Ascending aorta (tissue), 2 donors: ENCODE measurements at places on chromosomes 6 and 20.

DNA sequence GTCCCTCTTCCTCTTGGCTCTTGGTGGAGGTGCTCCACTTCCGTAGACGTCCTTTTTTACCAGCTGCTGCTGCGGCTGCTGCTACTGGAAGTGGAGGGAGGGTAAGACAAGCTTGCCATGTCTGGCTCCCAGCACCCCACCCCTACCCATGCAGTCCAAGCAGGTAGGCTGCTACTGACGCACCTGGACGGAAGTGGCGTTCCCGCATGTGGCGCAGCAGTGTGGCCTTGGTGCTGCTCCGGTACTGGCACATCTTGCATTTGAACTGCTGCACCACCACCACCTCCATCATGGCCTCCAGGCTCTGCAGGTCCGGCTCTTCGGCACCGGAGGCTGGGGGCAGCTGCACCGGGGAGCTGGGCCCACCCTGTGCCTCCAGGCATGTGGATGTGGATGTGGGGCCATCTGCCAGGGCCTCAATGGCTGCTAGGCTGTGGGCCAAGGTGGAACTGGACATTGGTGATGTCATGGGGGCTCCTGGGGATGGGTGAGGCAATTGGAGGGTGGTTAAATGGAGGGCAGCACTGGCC lies 4.4 kb downstream of the ZNF335 start:
- no peak for DNase-seq

DNA sequence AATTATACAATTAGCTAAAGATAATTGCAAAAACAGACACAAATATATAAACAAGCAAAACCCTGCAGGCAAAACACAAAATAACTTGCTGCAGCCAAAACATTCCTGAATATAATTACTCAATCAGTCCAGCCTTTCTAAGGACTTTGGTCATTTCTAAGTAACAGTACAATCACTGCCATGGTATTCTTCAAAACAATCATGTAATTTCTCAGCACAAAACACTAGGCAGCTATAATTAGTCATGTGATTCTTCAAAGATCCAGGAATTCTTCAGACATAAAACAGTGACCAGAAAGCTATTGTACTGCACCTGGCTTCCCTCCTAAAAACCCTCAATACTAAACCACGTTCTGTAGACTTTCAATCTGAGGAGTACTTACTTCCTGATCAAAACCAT lies 881.1 kb downstream of the EPHA7 start:
- no peak for DNase-seq

DNA sequence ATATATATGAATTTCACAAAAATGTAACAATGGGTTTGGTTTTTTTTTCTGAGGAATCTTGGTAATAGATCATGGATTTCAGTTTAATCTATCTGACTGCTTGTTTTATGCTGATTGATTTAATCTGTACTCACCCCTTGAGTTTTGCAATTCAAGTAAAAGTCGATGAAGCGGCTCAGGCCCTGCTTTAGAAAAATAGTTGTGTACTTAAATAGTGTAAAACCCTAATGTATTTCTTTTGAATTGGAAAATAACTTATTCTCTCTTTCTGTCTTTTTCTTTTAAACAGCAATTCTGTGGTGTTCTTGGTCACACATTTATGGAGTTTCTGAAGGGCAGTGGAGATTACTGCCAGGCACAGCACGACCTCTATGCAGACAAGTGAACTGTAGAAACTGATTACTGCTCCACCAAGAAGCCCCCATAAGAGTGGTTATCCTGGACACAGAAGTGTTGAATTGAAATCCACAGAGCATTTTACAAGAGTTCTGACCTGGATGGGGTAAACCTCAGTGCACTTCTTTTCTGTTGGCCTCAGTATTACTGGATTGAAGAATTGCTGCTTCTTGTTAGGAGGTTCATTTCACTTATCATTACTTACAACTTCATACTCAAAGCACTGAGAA lies 4.0 kb downstream of the LOC128125822 start:
- DNase-seq: no peak

DNA sequence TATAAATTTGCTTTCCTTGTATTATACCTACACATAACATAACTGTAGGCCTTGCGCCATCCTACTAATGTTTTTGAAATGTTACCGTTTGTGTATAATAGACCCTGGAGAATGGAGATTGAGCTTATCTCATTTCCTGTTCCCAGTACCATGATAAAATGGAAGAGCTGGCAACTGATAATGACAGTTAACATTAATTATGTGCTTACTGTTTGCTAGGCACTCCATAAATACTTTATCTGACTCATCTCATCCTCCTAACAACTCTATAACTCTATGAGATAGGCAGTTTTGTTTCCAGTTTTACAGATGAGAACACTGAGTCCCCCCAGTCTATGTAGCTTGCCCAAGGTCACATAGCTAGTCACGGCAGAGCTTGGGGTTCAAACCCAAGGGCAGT lies 396.7 kb downstream of the SYNE1 start:
- DNase-seq: no peak

GRCh38 chr6:11785774-11786579 lies 7.4 kb upstream of the ADTRP start:
- no peak for DNase-seq

GRCh38 chr6:21140966-21141365 lies 452.6 kb upstream of the SOX4 start:
- DNase-seq: no peak

GRCh38 chr6:10404799-10405512 lies 9.9 kb downstream of the TFAP2A start:
- DNase-seq: no peak

DNA sequence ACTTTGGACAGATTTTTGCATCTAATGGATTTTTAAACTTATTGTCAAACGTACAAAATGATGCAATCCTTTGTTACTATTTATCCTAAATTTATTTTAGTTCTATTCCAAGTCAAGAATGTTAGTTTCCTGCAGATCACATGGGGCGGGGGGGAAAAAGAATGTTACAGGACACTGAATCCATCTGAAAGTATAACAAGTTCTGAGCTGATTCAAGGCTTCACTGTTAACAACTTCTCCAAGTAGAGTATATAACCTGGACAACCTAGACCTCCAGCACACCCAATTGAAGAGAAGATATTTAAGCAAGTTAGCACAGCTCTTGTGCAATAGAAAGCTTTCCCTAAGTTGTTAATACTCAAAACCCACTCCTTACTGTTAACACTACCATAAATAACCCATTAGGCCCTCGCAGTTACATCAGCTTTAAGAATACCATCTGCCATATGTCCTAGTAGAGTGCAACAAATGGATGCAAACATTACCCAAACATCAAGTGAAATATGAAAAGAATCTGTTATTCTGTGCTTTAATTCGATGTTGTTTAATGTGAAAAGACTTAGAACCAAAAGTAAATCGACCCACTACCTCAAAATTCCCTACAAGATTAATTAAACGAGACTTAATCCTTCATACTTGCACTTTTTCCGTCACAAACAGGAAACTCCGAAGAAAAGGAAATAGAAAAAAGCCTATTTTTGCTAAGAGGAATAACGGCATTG lies 1.3 kb downstream of the SEC63 start:
- no peak for DNase-seq

- no peak for DNase-seq
Measured at GRCh38 chr20:32205110-32205842, 2.3 kb downstream of the PLAGL2 start.

DNA sequence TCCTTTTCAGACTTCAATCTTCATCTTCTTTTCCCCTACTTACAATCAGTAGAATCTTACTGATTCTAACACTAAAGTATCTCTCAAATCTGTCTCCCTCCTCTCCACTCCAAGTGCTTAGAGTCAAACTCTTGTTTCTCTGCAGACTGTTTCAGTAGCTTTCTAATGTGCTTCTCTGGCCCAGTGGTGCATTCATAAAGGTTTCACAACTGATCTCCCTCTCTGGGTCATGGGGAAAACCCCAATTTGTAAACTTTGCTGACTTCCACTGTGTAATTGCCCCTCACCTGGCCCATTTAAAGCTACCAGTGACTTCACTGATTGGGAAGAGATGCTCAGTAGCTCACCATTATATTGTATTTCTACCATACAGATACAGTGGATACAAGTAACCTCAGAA lies 183.6 kb downstream of the FAXC start:
- DNase-seq: no peak

- DNase-seq: no peak
Measured at GRCh38 chr6:93272211-93272610, 147.1 kb downstream of the EPHA7 start.

DNA sequence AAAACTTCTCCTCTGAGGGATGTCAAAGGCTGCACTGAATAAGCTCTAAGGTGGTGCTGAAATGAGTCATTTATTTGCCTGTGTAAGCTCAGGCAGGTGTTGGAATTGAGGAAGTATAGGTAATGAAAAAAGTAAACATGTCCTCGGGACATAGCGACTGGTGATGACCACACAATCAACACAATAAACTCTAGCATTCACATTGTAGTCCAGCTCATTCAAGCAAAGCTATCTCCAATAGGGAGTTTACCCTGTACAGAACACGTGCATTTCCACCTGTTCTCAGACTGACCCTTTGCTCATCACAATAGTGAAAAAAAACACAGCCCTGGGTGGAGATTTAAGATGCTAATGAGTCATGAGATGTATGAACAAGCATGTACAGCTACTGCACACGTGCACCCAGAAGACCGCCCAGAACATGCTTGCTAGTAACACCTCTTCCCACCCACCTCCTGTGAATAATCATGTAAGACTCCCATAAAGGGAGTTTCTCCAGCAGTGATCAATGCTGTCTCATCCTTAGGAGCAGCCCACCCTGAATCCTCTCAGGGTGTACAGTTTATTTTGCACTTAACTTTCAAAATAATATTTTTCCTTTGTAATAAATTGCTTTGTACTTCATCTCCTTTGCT lies 33.0 kb upstream of the POU5F1 start:
- DNase-seq: no peak

- DNase-seq: no peak
Measured at GRCh38 chr6:38720295-38720694, 5.2 kb downstream of the DNAH8 start.

DNA sequence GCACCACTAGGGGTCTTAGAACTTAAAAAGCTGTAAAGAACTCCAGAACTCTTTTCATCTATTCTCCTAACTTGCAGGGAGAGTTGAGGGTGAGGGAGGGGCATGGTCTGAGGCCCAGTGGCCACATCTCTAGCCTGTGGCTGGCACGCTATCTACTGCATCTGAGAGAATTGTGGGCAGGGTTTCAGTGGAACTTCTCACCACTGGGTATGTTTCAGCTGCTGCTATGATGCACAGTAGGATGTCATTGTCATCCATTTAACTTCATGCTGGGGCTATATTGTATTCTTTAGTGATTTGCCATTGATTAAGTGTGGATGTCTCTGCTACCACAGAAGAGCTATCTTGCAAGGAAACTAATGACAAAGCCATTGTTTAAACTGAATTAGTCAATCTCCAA lies 4.5 kb downstream of the TMEM14A start:
- DNase-seq: no peak

- DNase-seq: no peak
Measured at GRCh38 chr6:95725344-95725743, 148.0 kb downstream of the MANEA start.
